ENCODE measurements at places on chromosomes 12 and 14.

DNA sequence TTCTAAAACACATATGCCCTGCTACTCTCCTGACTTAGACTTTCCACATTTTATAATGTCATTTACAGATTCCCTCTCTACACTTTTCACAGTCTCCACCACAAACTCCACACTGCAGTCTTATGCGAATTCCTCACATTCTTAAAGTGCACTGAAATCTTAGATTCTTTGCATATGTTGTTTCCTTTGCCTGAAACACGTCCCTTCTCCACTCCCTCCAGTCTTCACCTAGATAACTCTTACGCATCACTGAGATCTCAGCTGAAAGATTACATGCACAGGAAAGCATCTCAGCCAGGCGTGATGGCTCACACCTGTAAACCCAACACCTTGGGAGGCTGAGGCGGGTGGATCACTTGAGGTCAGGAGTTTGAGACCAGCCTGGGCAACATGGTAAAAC, 3.8 kb upstream of the ARHGAP9 start:
- no peak for DNase-seq

DNA sequence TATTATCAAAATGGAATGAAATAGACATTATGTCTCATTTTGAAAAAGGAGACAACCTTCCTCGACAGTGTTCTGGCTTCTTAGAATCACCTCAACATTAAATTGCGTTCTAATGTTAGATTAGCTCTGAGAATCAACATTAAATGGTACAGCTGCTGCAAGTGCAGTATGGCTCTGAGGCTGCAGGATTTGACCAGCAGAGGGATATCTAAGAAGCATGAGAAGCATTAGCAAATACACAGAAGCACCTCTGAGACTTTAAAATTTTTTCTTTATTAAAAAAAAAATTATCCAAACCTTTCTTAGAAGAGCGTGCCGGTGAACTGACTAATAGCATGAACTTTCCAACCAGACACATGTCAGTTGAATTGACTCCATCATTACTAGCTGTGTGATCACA, 253.4 kb upstream of the LRIG3 start:
- DNase-seq: no peak

GRCh38 chr12:76519538-76519937, 40.0 kb downstream of the OSBPL8 start:
- peak; percentile 45 for DNase-seq

DNA sequence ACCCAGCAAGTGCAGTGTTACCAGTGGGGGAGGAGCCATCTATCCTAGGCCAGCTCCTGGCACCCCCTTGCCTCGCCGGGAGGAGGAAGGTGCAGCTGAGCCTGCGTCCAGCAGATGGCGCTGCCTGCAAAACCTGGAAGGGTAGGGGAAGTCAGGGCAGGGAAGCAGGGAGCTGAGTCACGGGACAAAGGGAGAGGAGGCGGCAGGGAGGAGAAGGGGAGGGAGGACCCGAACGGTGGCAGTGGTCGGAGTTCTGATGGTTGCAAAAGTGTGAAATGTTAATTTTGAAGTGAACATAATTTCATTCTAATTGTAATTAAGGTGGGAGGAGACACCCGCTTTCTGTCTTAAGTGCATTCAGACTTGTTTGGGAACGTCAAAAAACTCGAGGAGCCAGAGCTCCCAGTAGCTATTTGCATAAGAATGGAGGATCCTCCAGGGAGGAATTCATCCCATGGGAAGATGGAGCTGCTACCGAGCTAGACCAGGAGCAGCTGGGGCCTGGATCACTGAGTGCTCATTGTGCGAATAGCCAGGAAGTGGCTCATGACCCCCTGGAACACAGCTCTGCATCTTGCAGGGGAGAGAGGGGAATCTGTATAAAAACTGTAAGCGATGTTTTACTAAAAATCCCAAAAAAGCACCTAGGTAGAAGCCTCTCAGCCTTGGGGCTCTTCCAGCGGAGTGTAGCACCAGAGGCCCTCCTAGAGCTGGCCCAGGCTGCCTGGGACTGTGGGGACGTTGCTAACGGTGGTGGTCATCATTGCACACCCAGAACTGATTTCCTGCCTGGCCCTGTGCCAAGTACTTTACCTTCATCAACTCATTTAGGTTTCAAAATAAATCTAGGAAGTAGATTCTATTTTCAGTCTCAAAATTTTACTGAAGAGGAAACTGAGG, 59.5 kb downstream of the EMP1 start:
- peak; percentile 56 for DNase-seq

- DNase-seq: no peak
Measured at GRCh38 chr14:36493761-36494160, 26.3 kb downstream of the NKX2-1 start.

- no peak for DNase-seq
Measured at GRCh38 chr14:28373721-28374120, 392.9 kb upstream of the FOXG1 start.

DNA sequence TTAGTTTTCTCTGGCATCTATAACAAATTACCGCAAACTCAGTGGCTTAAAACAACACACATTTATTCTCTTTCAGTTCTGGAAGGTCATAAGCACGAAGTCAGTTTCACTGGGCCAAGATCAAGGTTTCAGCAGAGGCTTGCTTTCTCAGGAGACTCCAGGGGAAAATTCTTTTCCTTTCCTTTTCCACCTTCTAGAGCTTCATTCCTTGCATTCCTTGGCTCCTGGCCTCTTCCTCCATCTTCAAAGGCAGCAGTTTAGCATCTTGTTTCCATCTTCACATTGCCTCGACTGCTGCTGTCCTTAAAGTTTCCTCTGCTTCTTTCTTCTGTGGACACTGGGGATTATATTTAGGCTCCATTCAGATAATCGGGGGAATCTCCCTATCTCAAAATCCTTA, 106.1 kb downstream of the PDE3A start:
- DNase-seq: no peak

DNA sequence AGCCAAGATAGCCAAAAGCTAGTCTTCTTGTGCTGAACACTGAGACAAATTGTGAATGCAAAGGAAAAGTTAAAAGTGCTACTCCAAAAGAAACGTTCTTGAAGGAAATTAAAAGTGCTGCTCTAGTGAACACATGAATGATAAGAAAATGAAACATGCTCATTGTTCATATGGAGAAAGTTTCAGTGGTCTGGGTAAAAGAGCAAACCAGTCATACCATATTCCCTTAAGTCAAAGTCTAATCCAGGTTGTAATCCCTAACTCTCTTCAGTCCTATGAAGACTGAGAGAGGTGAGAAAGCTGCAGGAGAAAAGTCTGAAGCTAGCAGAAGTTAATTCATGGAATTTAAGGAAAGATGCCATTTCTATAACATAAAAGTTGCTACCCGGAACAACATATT, 121.5 kb downstream of the MNAT1 start:
- DNase-seq: no peak

DNA sequence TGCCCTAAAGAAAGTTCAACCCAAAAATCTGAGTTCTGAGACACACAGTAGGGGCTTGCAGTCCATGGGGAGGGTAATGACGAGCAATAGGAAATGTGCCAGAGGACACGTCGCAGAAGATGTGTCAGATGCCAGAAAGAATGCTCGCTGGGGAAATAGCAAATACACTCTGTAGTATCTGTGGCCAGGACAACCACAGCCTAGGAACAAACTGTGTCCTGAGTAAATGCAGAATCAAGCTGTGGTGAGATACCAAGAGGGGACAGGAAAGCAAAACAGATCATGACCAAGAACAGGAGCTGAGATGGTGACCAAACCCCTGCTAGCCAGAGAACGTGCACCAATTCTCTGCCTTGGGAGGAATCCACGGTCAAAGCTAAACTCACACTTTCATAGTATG, 9.1 kb downstream of the CRACR2A start:
- DNase-seq: no peak

DNA sequence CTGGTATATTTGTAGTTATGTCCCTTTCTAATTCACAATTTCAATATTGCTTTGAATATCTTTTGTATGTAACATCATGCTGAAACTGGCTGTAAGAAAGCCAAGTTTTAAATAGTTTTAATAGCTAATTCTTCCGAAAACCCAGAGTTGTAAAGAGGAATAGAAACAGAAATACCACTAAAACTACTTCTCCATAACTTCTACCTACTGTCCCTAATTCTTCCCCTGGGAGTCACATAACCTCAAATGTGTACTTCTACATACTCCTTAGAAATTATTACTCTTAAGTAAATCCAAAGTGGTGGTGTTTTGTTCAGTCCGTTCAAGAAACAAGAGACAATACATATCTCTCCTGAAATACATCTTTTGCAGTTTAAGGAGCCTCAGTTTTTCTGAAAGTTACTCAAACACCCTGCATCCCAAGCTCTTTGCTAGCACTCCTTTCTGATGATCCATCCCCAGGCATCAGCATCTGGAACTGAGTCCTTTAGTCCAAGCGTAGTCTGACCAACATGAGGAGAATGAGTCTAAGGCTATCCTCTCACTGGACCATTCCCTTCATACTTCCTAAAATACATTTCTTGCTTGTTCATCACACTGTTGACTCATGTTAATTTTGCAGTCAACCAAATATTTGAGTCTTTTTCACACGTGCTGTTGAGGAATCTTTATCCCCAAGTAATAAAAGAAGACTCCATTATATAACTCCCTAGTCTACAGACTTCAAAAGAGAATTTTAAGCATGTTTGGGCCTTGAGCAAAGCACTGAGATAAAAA, 214.3 kb upstream of the NUDT4 start:
- DNase-seq: no peak

GRCh38 chr12:113065126-113066007, 8.8 kb downstream of the DTX1 start:
- no peak for DNase-seq

GRCh38 chr12:16198884-16199283, 78.6 kb downstream of the SLC15A5 start:
- DNase-seq: peak; percentile 7

DNA sequence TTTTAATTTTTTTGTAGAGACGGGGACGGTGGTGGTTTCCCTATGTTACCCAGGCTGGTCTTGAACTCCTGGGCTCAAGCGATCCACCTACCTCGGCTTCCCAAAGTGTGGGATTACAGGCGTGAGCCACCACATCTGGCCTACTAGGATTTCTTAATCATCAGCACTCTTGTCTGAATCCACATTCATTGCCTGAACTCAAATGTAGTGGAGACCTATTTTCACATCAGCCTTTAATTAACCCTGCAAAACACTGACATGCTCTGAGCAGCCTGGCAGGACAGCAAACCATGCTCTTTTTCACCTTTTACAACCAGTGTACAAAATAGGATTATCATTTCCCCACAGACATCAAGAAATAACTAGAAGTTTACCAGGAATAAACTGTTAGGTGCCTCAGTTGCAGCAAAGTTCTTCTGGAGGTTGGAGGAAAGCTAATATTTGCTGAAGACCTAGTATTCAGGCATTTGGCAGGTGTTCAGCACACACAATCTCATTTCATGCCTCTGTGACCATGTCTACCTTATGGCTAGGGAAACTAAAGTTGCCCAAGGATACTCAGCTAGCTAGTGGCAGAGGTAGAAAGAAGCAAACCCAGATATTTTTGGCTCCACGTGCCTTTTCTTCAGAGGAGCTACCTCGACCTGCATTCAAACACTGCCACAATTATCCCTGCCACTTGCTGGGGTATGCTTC, 37.7 kb downstream of the CFL2 start:
- DNase-seq: no peak

- no peak for DNase-seq
Measured at GRCh38 chr12:8855891-8856290, 33.5 kb downstream of the A2ML1 start.

DNA sequence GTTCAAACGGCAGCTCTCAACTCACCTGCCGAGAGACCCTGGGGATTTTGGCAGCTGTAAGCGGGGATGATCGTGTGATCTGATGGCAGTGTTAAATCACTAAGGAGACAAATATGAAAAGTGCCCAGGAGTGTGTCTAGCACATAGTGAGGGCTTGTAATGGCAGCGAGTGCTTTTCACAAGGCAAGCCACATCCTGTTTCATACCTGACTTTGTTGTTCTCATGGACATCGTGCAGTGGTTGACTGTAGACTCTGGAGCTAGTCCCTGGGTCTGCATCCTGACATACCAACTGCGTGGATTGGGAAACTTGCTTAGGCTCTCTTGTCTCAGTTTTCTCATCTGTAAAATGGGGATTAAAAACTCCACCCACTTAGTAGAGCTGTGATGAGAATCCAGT, 148.5 kb downstream of the VRK1 start:
- no peak for DNase-seq

DNA sequence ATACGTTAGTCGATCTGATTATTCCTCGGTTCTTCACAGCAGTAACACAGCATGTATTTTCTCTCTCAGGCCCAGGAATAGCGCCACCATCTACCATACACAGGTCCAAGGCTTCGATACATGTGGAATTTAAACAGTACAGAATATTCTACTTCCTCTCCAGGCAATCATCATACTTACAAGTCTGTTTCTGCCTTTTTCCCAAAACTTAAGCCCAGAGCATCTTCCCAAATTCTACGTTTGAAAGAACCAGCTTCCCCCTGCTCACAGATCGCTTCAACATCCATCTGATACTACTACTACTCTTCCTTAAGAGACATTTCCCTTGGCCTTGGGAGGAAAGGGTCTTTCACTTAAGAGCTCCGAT, 626 bp downstream of the TXNDC16 start:
- DNase-seq: no peak

- no peak for DNase-seq
Measured at GRCh38 chr12:83971781-83972180, 940.8 kb downstream of the SLC6A15 start.

DNA sequence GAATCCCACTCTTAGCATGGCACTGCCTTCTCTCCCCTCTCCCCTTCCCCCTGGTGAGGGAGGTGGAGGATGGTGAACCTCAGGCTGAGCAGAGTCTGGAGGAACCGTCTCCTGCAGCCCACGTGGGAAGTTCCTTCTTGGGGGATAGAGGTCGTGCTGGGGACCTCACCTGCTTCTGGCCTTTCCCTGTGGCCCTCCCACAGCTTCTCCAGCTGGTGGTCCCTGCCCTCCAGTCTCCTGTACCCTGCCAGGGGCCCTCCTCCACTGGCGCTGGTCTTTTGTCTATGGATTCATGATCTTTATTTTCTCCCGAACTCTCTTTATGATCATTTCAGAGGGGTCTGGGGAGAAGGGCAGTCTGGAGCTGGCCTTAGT, 9.0 kb upstream of the MTA1 start:
- DNase-seq: no peak

DNA sequence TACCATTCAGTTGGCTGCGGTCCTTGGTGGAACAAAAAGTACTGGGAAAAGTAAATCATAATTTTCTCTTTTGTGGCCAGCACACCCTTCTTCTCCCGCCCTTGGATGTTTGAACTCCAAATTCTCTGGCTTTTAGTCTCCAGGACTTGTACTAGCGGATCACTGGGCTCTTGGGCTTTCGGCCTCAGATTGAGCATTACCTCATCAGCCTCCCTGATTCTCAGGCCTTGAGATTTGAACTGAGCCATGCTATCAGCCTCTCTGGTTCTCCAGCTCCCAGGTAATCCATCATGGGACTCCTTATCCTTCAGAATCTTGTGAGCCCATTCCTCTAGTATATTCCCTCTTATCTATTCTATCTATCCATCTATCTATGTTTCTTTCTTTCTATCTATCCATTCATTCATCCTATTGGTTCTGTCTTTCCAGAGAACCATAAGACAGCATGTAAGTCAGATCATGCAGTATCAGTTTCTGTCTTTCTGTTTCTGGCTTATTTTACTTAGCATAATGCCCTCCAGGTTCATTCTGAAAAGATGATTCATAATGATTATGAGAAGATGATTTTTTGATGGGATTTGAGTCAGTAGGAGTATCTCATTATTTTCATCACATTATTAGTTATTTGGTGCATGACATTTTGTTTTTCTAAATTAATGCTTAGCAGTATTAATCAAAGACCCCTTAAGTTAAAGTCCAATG, 814.9 kb downstream of the LRFN5 start:
- DNase-seq: no peak

- no peak for DNase-seq
Measured at GRCh38 chr14:24813089-24813815, 179.3 kb upstream of the GZMB start.
